ENCODE measurements at places on chromosomes 5 and 9.
A peak's percentile ranks its signal among the peaks of the same experiment; 100 is the strongest.

DNA sequence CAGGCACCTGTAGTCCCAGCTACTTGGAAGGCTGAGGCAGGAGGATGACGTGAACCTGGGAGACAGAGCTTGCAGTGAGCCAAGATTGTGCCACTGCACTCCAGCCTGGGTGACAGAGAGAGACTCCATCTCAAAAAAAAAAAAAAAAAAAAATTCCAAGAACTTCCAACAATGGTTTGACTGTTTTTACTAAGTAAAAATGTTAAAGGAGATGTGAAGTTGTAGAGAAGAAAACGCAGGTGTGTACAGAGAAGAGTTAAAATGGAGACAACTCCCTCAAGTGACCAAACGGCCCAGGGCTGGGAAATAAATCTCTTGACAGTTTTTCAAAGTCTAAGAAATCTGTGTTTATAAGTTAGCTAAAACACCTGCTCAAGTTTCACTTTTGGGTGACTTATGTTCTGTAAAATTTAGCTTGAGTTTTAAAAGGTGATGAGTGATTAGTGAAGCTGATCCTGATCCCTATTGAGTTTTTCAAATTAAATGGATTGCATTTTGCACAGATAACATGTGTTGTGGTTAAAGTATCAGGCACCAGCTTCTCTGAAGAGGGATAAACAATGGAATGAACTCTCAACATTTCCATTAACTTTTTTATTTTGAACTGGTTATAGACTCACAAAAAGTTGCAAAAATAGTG lies 255.2 kb upstream of the CD180 start:
- DNase-seq, result no peak

DNA sequence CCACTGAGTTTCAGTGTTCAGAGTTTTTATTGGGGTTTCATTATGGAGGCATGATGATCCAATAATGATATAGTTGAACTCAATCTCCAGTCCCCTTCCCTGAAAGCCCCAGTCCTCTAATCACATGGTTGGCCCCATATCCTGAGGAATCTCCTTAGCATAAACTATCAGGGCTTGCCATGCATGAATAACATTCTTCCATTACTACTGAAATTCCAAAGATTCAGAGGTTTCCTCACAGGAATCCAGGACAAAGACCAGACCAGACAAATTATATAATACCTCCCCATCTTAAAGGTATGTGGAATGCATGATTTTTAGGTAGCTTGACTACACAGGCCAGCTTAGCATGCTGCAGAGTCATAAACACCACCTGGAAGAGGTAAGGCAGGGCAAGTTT lies 15.5 kb upstream of the LRRTM2 start:
- DNase-seq, result no peak

GRCh38 chr5:170111088-170111785 lies 5.5 kb downstream of the FOXI1 start:
- DNase-seq, result no peak

DNA sequence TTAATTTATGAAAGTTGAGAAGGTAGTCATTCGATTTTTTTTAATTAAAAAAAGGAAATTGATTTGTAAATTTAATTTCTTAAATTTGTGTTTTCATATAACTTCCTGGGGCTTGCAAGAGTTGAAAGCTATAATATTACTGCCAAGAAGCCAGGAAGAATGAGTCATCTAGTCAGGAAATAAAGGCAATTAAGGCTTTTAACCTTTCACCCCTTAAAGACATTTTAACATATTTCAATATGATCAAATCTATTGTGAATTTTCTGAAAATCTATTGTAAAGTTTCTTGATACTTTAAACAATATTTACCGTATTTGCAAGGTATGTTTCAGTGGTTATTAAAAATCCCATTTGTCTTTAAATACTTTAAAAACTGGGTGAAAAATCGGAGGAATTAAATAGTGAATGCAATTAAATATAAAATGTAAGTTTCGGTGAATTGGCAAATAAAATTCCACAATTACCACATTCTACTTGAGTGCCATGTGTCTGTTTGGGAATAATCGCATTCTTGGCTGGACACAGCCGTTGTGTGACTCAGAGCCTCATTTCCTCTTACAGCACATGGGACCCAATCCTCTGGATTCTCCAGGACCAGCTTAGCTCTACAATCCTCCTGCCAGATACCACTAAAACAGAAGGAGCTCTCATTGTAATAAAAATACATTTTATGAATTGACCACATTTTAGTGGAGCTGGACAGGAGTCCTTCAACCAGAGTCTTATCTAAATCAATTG lies 310.7 kb downstream of the HCN1 start:
- peak; percentile 86 for DNase-seq

DNA sequence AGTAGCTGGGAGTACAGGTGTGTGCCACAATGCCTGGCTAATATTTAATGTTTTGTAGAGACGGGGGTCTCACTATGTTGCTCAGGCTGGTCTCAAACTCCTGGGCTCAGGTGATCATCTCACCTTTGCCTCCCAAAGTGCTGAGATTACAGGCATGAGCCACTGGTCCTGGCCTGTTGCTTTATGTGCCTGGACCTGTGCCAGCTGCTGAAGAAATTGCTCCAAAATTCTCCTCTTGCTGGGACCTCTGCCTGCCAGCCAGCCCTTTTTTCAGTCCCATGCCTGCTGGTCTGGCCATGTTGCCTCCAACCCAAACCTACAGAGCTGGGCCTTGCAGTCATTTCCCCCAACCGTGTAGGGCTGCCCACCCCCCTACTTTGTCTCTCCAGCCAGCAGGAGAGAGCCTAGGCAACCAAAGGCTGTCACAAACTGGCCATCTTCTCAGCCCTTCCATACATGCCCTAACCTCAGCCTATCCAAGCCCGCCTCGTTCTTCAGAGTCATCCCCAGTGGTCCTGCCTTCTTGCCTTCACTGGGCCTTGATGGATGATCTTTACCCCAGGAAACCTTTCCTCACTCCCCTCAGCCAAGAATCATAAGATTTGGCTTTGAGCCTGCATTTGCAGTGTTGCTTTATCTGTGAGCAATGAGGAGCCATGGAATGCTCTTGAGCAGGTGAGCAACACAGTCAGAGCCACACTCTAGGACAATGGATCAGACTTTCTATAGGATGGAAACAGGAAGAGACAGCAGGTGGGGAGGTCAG lies 27.4 kb upstream of the SYNPO start:
- no peak for DNase-seq

GRCh38 chr5:147754372-147755122 lies 28.0 kb downstream of the JAKMIP2 start:
- no peak for DNase-seq

- DNase-seq, result no peak
Measured at GRCh38 chr5:131289738-131290137, 25.9 kb downstream of the CDC42SE2 start.

GRCh38 chr5:55885359-55885758 lies 34.2 kb downstream of the IL31RA start:
- no peak for DNase-seq

GRCh38 chr5:116577064-116577788 lies 2.6 kb upstream of the SEMA6A start:
- no peak for DNase-seq

GRCh38 chr5:71529682-71530081 lies 57.5 kb upstream of the MCCC2 start:
- DNase-seq, result no peak

GRCh38 chr9:133148199-133149129 lies 15.2 kb downstream of the GBGT1 start:
- peak; percentile 5 for DNase-seq

- DNase-seq, result no peak
Measured at GRCh38 chr5:150363185-150363584, 5.7 kb downstream of the TCOF1 start.

GRCh38 chr5:74491586-74491985 lies 148.9 kb downstream of the ENC1 start:
- DNase-seq, result no peak

- DNase-seq, result no peak
Measured at GRCh38 chr5:123871373-123871772, 359.4 kb downstream of the CSNK1G3 start.

DNA sequence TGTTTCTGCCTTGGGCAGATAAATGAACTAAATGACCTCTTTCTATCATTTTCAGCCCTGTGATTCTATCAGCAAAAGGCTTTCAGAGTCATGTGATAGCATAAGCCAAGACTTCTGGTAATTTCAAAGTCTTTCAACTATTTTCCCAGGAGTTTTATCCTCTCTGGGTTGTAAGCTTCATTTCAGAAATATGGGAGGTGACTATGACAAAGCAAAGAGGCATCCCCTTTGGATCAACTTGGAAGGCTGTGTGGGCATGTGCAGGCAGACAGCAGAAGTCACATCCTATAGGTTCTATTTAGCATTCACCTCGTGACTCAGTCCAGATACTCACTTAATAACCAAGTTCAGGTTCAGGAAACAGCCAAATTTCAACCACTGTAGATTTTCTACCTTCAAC lies 149.0 kb upstream of the FST start:
- peak; percentile 77 for DNase-seq

DNA sequence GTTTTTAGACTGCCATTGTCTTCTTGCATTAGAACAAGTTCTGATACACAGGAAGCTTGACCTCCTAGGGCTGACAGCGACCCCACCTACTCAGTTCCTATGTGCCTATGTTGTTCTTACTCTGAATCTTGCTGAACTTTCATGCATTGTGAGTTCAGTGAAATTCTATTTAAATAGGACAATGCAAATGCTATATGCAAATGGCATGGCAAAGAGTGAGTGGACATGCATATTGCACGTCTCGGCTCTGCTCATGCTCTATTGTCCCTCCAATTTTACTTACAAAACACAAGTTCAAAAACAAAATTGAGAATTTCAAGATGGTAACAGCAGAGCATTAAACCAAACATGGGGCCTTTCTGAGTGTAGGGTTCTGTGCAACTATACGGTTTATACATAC lies 5.3 kb upstream of the DCP2 start:
- DNase-seq, result no peak

GRCh38 chr9:20504930-20505329 lies 117.4 kb downstream of the MLLT3 start:
- no peak for DNase-seq

GRCh38 chr5:51958473-51958872 lies 575.2 kb downstream of the ISL1 start:
- DNase-seq, result no peak

GRCh38 chr9:121698627-121699570 lies 47.5 kb downstream of the DAB2IP start:
- DNase-seq, result peak; percentile 40

GRCh38 chr5:158162479-158163034 lies 303.6 kb upstream of the CLINT1 start:
- DNase-seq, result no peak

- DNase-seq, result no peak
Measured at GRCh38 chr5:1799110-1799601, 481 bp downstream of the MRPL36 start.

DNA sequence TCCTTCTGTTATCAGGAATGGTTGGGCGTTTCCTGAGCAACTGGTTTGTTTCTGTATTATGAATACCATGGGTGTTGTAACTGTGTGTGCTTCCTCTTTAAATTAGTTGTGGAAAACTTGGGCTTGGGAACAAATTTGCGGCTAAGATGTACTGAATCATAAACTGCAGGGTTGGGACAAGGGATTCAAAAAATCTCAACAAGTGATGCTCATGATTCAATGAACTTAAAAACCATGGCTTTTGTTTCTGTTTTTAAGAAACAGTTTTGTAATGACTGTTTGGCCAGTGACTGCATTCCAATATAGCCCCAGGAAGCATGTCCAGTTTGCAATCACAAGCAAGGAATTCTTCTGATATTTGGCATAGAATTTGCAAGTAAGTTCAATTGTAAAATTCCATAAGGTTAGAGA lies 657.5 kb upstream of the WWC1 start:
- DNase-seq, result peak; percentile 89

- DNase-seq, result peak; percentile 3
Measured at GRCh38 chr9:38432922-38433510, 8.8 kb upstream of the IGFBPL1 start.
